ENCODE measurements at places on chromosomes 12 and 14. TPM values are rescaled to one million over a fixed set of nuclear protein-coding genes. Genes with fewer than 3 reads are reported as not detected.

DNA sequence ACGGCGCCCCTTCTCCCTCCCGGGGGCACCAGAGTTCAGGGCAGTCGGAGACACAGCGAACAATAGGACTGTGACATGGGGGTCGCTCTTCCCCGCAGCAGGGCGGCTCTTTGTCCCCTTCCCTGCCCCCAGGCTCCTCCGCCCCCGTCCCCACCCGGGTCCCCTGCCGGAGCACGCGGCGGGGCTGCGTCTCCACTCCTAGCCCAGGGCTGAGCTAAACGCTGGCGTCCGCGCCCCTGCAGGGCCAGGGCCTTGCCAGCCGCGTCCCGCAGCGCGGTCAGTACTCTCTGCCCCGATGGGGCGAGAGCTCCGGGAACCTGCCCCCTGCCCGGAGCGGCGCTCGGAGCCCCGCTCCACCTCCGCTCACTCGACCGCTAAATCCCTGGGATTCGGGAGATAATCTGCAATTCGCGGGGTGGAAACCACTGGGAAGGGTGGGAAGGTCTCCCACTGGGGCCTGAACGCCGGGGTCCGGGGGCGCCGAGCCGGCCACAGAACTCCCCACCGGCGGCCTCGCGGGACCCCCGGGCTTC, 825 bp upstream of the CCDC85C start:
- DNase-seq, result no peak

- no peak for DNase-seq
Measured at GRCh38 chr14:99579120-99579836, 24.7 kb downstream of the CCDC85C start.

GRCh38 chr12:123808167-123808566, 46.1 kb downstream of the DNAH10 start:
- DNase-seq, result no peak

DNA sequence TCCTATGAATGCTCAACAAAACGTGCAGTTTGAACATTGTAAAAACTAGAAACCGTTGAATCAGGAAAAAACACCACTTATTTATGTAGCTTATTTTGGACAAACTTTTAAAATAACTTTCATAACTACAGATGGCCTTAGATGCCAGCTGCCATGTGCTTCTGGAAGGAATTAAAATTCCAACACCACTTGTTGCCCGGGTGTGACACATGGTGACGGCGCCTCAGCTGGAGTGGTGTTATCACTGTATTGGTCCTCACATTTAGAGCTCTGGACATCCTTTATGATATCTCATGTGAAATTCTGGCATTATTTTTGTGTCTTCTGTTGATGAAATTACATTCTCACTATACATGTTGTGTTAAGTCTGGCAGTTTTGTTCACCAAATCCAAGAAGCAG, 211.0 kb downstream of the IPO8 start:
- no peak for DNase-seq

DNA sequence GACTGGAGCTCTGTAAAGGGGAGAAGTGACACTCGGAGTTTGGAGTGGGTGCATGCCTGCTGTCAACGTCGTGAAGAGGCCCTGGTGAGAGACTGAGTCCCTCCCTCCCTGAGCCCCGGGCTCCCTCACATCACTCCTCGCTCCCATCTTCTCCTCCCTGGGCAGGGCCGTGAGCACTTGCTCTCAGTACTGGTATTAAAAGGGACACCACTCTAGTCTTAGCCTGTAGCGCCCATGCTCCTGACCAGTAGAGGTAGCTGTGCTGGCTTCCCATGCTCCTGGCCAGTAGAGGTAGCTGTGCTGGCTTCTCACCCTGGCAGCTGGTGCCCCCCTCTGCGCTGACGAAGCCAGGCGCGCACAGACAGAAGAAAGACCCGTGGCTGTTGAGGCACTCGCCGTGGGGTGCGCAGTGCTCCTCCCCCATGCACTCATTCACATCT, 14.7 kb downstream of the ISCA2 start:
- no peak for DNase-seq

Gene CISTR
- not detected for polyA plus RNA-seq

Gene OR6C76
- polyA plus RNA-seq, result not detected

Gene AQP2
- polyA plus RNA-seq, result 0.01 TPM
